ENCODE measurements at places on chromosomes 3 and 15.

- DNase-seq, result no peak
Observed at GRCh38 chr15:31295658-31296057, 31.0 kb upstream of the KLF13 start.

GRCh38 chr3:159785273-159785708 lies 203.3 kb upstream of the IL12A start:
- DNase-seq, result no peak

DNA sequence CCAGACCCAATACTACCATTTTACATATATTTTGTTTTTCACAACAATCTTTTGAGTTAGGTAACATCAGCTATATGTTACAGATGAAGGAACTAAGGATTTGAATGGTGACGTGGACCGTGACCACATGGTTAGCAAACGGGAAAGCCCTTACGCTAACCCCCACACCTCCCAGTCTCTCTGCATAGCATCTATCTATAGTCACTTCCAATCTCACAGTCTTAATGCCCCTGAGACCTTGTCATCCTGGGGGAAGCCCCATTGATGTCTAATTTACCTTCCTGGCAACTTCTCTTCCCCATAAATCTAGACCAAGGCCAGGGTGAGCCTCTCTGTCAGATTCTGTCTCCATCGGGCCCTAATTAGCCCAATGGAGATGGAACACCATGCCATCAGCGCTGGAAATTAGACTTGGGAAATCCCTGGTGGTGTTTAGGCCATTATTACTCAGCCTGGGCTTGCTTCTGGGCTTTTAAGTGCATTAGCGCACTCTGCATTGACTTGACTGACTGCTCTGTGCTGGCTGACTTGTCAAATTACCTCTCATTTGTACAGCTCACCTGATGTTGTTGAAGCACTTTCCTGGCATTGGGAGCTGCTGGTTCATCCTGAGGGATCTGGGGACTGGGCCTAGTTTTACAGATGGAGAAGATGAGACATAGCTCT lies 34.0 kb upstream of the SH3GL3 start:
- DNase-seq, result no peak

- no peak for DNase-seq
Observed at GRCh38 chr3:182829761-182830405, 36.6 kb downstream of the ATP11B start.

GRCh38 chr3:72421126-72421525 lies 427.1 kb downstream of the SHQ1 start:
- DNase-seq, result no peak
